Dermis blood vessel endothelial cell (primary cell): ENCODE measurements at places on chromosomes 3 and 15. TPM values are rescaled to one million over a fixed set of nuclear protein-coding genes. Genes with fewer than 3 reads are reported as not detected.

The HTR3E gene
- total RNA-seq, result not detected in 2 replicates

The C3orf70 gene
- total RNA-seq, result 2.6 and 2.8 TPM in 2 replicates

The ZNF280D gene
- total RNA-seq, result 25.7 and 37.9 TPM in 2 replicates

The SLC12A1 gene
- total RNA-seq, result under 0.01 TPM in 2 replicates
